Aortic smooth muscle cell (primary cell): ENCODE measurements at places on chromosomes 2 and 18. TPM values are rescaled to one million over a fixed set of nuclear protein-coding genes. Genes with fewer than 3 reads are reported as not detected.

The SPP2 gene
- not detected in 2 replicates for total RNA-seq

The ATOH8 gene
- 66.5 and 80.3 TPM in 2 replicates for total RNA-seq

The CRYGB gene
- not detected in 2 replicates for total RNA-seq

The TRIB2 gene
- total RNA-seq: 49.0 and 62.0 TPM in 2 replicates

The RGPD6 gene
- 33.9 and 49.3 TPM in 2 replicates for total RNA-seq

The FAM237A gene
- total RNA-seq: not detected in 2 replicates

The TEKT4 gene
- not detected in 2 replicates for total RNA-seq

The SPEG gene
- 11.1 and 25.1 TPM in 2 replicates for total RNA-seq
